Activated CD4-positive, alpha-beta T cell treated with anti-CD3 and anti-CD28 coated beads, Interleukin-2, amount 10 ng/mL, durations not matched to agents 24 days and 14 days (primary cell): ENCODE measurements at places on chromosomes 4 and X. TPM values are rescaled to one million over a fixed set of nuclear protein-coding genes. Genes with fewer than 3 reads are reported as not detected.

DNA sequence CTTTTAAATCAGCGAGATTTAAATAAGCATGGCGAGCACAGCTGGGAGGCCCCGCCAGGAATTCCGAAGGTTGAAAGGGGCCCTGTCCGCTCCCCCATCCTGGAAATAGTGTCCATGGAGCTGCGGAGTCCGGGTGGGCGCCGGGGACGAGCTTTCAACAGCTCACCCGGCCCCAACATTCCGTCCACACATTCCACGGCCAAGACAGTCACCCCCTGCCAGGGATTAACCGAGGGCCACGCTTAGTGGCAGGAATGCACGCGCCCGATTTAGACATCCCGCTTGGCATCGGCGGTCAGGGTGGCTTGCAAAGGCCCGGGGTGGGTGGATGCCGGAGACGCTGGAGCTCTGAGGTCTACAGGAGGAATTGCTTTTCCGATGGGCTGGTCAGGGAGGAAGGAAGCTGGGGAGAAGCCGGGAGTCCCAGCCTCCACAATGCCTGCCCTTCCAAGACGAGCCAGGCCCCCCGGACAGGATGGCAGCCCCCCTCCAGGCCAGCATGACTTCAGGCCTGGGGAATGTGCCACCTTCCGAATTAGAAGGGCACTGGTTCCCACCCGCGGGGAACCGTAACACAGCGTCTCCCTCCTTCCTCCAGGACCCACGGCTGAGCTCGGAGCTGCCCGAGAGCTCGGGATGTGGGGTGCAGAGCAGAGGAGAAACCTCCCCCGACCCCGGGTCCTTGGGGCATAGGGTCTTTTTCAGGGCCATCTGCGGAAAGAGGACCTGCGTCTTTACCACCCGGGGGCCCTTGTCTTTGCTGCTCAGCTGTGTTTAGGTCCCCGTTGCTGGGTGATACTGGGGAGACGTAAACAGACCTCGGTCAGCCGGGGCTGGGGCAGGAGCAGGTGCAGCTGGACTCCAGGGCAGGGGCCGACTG, 26.9 kb upstream of the PPP2R3B start:
- H3K27me3 ChIP-seq = peaks cover 1% of the 10 kb centered on the region
- H3K36me3 ChIP-seq = peaks cover 5% of the 10 kb centered on the region
- no peak for DNase-seq
- H3K4me3 ChIP-seq = no peak overlapping the region

- no peak overlapping the region for H3K4me3 ChIP-seq
- H3K36me3 ChIP-seq = no peaks in the 10 kb centered on the region
- H3K27ac ChIP-seq = no peak overlapping the region
- DNase-seq = peak; percentile 60
- H3K4me1 ChIP-seq = no peaks in the 10 kb centered on the region
Observed at GRCh38 chrX:40877887-40878286, 142.5 kb upstream of the MED14 start.

DNA sequence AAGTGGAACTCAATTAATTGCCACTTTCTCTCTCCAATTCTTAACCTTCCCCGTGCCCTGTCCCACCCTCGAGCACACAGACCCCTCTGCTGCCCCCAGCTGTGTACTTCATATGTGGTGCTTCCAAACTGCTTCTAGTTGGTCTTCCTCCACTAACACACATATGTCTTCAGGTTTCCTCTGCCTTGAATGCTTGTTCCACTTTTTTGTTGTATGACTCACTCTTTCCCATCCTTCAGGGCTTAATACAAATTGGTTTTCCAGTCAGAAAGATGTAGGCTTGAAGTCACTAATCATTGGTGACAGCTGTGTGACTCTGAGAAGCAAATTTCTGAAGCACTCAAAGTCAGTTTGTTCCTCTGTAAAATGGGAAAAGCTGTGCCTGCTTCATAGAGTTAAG, 30.6 kb downstream of the TRIM2 start:
- no peak overlapping the region for H3K27ac ChIP-seq
- DNase-seq = no peak
- peaks cover 14% of the 10 kb centered on the region for H3K4me1 ChIP-seq
- no peak overlapping the region for H3K4me3 ChIP-seq
- no peaks in the 10 kb centered on the region for H3K36me3 ChIP-seq

Gene NEUROG2
- total RNA-seq = 0.16 and 0.17 TPM in 2 replicates

DNA sequence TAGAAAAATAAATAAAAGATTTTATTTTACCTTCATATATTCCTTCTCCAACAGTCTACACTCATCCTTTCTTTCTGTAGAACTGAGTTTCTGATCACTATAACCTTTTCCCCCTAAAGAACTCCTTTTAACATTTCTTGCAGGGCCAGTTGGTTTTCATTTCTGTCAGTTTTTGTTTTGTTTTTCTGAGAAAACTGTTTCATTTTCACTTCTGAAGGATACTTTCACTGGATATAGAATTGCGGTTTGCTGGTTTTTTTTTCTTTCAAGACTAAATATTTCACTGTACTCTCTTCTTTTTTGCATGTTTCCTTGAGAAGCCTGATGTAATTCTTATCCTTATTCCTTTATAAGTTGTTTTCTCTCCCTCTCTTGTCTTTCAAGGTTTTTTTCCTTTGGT, 90.4 kb upstream of the EOLA2 start:
- no peak for DNase-seq
- peak overlapping the region; percentile 66 for H3K27ac ChIP-seq
- H3K4me3 ChIP-seq = peak overlapping the region; percentile 34
- peaks cover 4% of the 10 kb centered on the region for H3K36me3 ChIP-seq

- DNase-seq = no peak
- no peaks in the 10 kb centered on the region for H3K27me3 ChIP-seq
- H3K4me1 ChIP-seq = no peaks in the 10 kb centered on the region
Observed at GRCh38 chrX:38482183-38482582, 79.2 kb upstream of the TSPAN7 start.
